Activated CD4-positive, CD25-positive, alpha-beta regulatory T cell (primary cell): ENCODE measurements at places on chromosomes 6 and 20.

DNA sequence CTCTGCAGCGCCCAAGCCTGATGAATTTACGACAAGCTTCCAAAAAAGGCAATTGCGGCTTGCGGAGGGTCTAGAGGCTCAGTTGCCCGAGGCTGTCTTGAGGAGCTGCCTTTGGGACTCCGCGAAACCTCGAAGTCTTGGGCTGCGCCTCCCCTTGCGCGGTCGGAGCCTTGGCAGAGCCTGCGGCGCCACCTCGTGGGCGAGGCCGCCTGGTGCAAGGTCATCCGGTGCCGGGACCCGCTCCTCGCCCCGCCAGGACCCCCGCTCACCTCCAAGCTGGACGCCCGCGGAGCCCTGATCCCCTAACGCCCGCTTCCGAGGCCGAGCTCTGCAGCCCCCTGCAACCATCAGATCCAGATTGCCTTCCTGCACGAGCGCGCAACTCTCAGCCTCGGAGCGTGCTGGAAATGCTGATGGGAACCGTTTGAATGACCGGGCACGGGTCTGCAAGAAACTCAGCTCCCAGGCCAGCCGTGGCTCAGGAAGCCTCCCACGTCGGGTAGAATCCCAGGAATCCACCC is 14.9 kb upstream of the FAM210B start:
- DNase-seq = no peak

- no peak for DNase-seq
These were observed 6.9 kb downstream of the STK35 start for GRCh38 chr20:2108498-2108897.

GRCh38 chr6:149233056-149233715 is 84.3 kb upstream of the TAB2 start:
- DNase-seq = peak; percentile 11

DNA sequence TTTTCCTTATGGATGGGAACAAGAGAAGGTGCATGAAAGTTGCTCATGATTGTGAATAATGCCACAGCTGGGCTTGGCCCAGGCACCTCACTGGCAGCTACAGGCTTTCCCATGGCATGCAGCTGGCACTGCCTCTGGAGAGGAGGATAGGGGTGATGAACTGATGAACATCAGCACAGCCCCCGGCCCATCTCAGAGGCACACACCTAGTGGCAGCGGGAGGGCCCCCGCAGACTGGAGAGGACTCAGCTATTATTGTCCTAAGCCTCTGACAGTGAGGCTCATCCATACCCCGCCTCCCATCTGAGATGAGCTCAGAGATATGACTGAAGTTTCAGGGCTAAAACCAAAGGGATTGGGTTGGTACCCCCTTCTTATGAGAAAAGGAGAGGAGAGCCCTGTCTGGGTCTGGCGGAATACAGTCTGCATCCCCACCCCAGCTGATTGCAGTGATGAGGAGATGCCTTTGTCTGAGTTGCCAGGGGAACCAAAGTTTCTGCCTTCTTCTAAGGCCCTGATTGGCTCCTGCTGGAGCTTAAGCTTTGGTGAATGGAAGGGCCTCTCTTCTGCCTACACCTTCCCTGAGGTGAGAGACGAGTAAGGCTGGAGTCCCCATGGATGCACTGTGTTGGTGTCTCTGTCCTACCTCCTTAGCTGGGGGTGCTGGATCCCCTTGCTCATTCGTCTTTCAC is 27.6 kb upstream of the EPB41L1 start:
- DNase-seq = no peak

GRCh38 chr6:168602576-168602975 is 161.6 kb downstream of the SMOC2 start:
- DNase-seq = no peak

GRCh38 chr6:10954590-10955010 is 67.7 kb downstream of the SYCP2L start:
- DNase-seq = peak; percentile 31

GRCh38 chr20:62177307-62177706 is 5.5 kb upstream of the MTG2 start:
- no peak for DNase-seq
